ENCODE measurements at places on chromosomes 13 and 19.

DNA sequence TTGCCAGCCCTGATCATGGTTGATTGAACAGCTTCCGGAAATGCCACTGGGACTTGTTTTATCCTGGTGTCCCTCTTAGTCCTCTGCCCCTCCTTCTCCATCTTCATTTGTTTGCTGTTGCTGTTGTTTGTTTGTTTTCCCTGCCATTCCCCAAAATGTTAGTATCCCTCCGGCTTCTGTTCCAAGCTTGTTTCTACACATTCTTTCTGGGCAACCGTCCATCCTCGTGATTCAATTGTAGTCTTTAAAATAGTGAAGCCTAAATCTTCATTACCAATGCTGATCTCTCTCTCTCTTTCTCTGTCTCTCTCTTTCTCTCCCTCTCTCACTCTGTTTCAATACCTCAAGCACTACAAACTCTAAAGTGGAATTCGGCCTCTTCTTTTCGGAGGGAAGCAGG lies 649.3 kb upstream of the ARGLU1 start:
- no peak for DNase-seq

DNA sequence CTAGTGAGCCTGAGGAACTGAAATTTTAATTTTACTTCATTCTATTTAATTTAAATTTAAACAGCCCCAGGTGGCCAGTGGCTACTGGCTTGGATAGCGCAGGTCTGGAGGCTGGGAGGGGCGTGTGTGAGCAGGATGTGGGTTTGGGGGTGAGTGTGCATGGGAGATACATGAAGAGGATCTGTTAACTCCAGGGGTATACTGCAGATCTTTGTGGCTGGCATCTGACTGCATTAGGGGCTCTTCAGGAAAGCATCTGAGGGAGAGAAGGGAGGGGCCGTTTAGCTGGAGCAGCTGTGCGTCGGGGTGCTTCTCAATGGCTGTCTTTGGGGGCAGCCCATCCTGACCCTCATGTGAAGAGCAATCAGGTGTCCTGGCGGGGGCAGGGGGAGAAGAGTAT lies 6.8 kb downstream of the SHANK1 start:
- DNase-seq, result no peak

GRCh38 chr13:73937441-73937840 lies 196.8 kb downstream of the KLF12 start:
- no peak for DNase-seq

DNA sequence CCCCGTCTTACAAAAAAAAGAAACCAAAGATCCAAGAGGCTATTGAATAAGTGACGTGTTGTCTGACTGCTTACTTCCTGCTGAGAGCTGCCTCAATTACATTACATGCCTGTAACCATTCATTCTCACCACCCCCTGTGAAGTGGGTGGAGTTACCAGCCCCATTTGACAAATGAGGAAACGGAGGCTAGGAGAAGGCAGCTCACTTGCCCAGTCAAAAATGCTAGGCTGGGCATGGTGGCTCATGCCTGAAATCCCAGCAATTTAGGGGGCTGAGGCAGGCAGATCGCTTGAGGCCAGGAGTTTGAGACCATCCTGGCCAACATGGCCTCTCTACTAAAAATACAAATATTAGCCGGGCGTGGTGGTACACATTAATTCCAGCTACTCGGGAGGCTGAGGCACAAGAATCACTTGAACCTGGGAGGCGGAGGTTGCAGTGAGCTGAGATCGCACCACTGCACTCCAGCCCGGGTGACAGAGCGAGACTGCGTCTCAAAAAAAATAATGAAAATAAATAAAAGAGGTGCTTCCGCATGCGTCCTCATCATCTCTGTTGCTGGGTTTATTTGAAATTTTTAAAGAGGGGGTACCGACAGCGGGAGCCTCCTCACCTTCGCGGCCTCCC lies 499 bp downstream of the LSM7 start:
- peak; percentile 72 for DNase-seq

DNA sequence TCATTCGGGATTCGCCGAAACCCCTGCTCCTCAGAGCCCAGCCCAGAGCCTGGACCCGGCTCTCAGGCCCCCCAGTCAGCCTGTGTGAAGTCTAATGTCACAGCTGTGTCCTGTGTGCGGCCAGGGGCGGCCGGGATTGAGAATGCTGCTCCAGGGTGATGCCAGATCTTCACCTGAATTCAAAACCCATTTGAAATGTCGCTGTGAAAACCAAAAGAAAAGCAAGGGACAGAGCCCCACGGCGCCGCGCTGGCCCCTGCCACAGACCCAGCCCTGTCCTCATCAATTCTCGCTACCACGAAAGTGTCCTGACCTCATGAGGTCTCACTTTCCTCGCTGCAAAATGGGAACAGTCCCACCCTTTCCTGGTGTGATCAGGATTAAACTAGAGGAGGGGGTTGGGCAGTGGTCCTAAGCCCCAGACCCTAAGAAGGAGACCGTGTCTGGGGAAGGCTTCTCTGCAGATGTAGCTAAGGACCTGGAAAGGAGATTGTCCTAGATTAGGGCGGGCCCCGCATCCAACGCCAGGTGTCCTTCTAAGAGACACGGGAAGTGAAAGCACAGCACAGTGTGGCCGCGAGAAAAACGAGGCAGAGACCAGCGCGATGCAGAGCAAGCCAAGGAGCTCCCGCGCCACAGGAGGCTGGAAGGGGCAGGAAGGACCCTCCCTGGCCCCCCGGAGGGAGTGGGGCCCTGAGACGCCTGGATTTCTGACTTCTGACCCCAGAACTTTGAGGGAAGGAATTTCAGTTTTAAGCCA lies 34.0 kb upstream of the SPACA7 start:
- DNase-seq, result peak; percentile 43

GRCh38 chr13:106314417-106314816 lies 221.0 kb downstream of the EFNB2 start:
- DNase-seq, result peak; percentile 4

DNA sequence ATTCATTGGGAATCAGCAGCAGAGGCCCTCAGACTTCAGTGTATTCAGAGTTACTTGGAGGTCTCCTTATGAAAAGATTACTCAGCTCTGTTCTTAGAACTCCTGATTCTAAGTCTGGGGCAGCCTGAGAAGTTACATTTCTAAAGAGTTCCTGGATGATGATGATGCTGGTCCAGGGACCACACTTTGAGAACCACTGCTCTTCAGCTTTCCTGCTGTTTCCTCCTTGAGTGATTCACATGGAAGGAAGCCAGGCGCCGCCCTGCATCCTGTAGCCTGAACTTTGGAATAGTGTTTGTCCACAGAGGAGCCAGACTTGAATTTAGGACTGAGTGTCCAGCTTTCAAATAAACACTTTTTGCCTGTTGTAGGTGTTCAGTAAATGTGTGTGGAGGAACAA lies 2.9 kb downstream of the CEBPG start:
- no peak for DNase-seq

GRCh38 chr19:6800991-6801484 lies 28.5 kb downstream of the VAV1 start:
- peak; percentile 6 for DNase-seq
